T1000 (cell line): ENCODE measurements at places on chromosomes 5 and 9.

DNA sequence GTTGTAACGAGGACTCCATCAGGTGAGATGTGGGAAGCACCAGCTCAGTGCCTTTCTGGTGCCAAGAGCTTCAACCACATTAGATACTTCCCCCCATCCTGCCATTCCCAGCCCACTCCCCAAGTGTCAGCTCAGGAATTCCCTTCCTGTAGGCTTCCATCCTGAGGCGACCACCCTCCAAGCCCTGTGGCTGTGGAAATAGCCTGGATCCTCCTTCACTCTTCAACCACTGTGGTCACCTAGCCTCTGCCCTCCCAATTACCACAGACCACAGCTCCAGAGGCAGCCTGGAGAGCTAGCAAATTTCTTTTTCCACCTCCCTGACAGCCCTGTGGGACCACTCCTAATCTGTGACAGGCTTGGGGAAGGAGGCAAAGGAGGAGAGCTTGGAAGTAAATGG is 219.8 kb upstream of the MAP3K1 start:
- no peak for DNase-seq

DNA sequence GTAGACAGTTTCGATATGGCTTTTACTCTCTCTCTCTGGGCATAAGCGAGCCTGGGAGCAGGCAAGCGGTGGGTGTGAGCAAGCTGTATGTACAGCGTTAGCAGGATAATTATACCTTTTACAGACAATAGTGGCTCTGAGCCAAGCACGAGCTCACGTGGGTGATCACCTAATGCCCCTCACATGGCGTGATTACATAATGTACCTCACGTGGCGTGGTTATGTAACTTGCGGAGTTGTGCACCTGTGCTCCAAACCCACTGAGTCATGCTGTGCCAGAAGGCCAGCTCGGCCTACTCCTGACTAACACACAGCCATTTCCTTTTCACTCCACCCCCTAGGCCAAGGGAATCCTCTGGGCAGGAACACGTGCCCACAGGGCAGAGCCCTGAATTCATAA is 797.2 kb downstream of the EFNA5 start:
- no peak for DNase-seq

GRCh38 chr5:59008816-59009473 is 426.1 kb downstream of the RAB3C start:
- no peak for DNase-seq

- DNase-seq = no peak
Observed at GRCh38 chr5:176959051-176959450, 47.5 kb downstream of the UIMC1 start.

DNA sequence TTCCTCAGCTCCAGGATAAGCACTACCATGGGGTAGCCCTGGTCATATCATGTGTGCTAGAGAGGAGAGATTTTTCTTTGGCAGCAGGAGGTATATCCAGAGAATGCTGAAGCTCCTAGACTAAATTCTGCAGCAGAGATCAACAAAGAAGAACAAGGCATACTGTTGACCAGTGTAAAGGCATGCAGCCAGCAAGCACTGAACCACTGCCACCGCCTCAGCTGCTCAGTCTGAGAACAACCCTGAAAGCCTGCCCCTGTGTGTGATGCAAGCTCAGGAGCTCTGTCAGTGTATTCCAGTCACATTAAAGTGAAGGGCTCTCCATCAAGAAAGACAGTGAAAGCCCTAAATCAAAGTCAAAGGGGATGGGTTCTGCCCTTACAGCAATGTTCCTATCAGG is 439.5 kb upstream of the CD180 start:
- DNase-seq = no peak

DNA sequence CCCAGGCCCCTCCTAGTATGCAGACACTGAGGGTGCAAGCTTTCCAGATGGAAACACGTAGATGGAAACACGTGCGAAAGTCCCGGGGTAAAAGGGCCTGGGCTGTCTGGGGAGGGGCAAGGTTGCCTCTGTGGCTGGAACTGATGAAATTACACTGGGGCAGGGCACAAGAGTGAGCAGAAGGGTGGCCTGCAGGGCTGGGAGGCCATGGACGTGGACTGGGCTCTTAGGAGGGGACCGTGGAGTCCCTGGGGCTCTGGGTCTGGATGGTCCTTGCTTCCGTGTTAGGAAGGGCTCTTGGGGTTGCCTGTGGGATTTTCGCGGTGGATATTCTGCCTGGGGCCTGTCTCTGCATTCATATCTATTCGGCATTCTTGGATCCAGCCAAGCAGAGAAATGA is 63.3 kb downstream of the IRX1 start:
- DNase-seq = no peak

DNA sequence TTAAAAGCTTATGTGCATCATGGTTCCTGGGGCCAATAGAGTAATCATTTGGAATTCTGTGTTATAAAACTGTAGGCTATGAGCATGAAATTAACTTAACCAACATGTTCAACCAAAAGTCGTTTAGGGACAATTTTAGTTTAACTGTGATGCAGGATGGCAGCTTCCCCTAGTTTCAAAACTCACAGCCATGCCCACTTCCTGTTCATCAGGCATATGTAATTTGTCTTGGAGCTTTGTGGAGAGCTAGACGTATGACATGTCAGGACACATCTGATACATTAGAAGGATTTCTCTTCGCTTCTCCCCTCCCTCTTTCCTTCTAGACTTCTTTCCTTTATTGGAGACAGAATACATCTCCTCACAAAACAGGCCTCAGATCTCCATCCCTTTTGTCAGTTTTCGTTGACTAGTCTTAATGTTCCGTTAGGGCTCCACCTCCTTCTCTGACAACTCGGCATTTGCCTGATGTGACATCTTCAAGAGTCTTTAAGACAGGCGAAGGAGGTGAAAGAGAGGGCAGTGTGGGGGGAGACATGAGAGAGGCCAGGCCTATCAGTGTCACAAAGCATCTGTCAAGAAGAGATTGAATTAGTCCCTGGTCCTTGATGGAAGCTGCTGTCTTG is 176.0 kb downstream of the MSX2 start:
- no peak for DNase-seq

DNA sequence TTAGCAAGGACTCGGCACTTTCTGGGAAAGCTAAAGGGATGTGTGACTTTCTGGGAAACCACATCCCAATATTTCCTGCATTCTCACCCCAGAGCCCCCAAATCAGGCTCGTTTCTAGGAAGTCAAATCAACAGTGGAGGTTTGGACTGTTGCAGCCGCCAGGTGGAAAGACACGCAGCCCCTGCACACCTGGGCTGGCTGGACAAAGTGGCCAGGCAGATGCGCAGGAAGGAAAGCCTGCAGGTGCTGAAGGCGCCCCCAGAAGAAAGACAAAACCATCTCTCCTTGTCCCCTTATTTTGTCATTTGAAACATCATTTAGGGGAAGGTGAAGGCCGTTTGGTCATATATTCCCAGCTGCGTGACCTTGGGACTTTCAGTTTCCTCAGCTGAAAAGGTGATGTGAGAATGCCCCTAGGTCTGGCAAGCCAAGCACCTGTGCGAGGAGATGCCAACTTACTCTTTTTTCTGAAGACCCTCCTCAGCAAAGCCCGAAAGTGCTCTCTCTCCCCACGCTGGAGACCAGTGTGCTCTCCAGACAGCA is 97.9 kb upstream of the CPEB4 start:
- no peak for DNase-seq

DNA sequence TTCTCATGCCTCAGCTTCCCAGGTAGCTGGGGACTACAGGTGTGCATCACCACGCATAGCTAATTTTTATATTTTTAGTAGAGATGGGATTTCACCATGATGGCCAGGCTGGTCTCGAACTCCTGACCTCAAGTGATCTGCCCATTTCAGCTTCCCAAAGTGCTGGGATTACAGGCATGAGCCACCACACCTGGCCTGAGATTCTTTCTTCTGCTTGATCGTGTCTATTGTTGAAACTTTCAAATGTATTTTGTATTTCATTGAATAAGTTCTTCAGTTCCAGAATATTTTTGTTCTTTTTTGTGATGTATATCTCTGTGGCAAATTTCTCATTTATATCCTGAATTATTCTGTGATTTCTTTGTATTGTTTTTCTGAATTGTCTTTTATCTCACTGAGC is 1063.3 kb upstream of the WWC1 start:
- no peak for DNase-seq

DNA sequence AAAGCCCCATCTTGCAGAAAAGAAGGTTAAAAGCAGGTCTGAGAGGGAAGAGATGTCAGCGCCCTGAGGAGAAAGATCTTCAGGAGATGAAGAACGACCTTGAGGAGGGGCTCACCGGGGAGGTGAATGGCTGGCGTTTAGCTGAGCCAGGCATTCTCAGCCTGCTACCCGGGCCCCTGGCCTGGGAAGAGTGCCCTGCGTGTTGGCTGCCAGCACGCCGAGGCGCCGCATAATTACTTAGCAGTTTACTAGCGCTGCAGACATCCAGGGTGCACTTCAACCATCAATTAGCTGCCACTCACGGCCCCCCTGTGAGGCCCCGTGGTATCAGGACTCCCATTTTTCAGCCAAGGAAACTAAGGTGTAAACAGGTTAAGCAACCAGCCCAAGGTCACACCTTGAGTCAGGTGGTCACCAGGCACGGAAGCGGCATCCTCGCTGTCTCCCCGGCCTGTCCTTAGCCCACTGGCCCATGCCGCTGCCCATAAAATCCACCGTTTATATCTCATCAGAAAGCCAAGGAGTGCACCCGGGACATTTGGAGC is 551.9 kb downstream of the BNC2 start:
- no peak for DNase-seq

GRCh38 chr9:34636791-34637355 is 714 bp downstream of the SIGMAR1 start:
- DNase-seq = no peak

GRCh38 chr5:17860660-17861315 is 226.5 kb downstream of the TAF11L14 start:
- no peak for DNase-seq

DNA sequence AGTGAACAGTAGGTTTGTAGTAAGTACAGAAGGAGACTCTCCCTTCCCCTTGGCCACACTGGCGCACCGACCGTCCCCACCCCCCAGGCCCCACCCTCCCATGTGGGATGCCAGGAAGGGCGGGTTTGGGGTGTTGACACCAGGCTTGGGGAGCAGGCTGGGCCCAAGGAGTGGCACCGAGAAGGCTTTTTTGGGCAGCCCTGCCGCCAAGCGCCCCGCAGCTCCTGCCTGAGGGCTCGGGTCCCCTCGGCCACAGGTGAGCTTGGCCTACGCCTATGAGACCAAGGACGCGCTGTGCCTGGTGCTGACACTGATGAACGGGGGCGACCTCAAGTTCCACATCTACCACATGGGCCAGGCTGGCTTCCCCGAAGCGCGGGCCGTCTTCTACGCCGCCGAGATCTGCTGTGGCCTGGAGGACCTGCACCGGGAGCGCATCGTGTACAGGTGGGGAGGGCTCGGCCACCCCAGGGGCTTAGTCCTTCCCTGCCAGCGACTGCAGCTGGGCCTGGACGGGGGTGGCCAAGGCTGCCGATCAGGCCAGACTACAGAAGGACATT is 7.3 kb downstream of the GRK6 start:
- no peak for DNase-seq

- no peak for DNase-seq
Observed at GRCh38 chr9:34374905-34375552, 1.7 kb downstream of the MYORG start.

- DNase-seq = no peak
Observed at GRCh38 chr5:15421921-15422412, 78.0 kb upstream of the FBXL7 start.

DNA sequence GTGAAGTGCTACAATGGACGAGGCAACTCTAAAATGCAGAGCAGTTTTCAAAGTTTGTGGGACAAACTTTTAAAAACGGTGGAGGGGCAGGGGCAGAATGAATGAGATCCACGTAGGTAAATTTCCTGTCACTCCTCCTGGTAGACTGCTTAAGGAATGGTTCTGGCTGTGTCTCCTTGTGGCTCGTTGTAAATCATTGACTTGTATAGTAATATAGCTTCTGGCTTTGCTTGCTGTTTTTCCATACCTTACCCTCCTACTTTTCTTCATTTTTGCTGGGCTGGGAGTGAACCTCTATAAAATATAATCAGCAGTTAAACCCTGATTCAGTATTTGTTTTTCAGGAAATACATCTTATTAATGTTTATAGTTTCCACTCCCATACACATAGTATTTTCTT is 235.7 kb downstream of the TUSC1 start:
- DNase-seq = no peak
